ENCODE measurements at places on chromosomes 12 and 14.

GRCh38 chr12:86193931-86194330 lies 62.3 kb downstream of the MGAT4C start:
- no peaks in the 10 kb centered on the region for H3K4me1 ChIP-seq
- H3K27me3 ChIP-seq, result no peaks in the 10 kb centered on the region
- no peaks in the 10 kb centered on the region for H3K36me3 ChIP-seq
- H3K27ac ChIP-seq, result no peak overlapping the region

DNA sequence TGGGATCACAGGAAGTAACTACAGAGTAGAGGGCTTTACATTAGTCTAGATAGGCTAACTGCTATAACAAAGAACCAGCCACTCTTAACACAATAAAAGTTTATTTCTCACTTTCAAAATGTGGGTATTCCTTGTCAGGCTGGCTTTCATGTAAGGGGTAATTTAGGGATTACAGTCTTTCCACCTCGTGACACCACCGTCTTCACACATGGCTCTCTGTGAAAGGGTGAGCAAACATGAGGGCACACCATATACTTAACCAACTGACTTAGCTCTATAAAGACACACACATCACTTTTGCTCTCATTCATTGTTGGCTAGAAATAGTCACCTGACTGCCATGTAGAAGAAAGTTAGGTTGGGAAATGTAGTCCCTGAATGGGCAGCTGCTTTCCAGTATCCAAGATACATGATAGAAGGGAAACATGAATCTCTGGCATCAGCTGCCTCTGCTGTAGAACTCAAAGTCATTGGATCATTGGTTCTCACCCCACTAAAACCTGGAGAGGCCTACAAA lies 66.1 kb upstream of the CRY1 start:
- H3K4me1 ChIP-seq, result no peaks in the 10 kb centered on the region
- H3K27ac ChIP-seq, result no peak overlapping the region
- H3K4me3 ChIP-seq, result no peak overlapping the region
- H3K27me3 ChIP-seq, result no peaks in the 10 kb centered on the region
- no peaks in the 10 kb centered on the region for H3K36me3 ChIP-seq

- no peak for DNase-seq
- peaks cover 7% of the 10 kb centered on the region for H3K4me1 ChIP-seq
- H3K27ac ChIP-seq, result no peak overlapping the region
- no peak overlapping the region for H3K4me3 ChIP-seq
- no peaks in the 10 kb centered on the region for H3K36me3 ChIP-seq
These were observed 2.6 kb downstream of the WSCD2 start for GRCh38 chr12:108131657-108132126.

DNA sequence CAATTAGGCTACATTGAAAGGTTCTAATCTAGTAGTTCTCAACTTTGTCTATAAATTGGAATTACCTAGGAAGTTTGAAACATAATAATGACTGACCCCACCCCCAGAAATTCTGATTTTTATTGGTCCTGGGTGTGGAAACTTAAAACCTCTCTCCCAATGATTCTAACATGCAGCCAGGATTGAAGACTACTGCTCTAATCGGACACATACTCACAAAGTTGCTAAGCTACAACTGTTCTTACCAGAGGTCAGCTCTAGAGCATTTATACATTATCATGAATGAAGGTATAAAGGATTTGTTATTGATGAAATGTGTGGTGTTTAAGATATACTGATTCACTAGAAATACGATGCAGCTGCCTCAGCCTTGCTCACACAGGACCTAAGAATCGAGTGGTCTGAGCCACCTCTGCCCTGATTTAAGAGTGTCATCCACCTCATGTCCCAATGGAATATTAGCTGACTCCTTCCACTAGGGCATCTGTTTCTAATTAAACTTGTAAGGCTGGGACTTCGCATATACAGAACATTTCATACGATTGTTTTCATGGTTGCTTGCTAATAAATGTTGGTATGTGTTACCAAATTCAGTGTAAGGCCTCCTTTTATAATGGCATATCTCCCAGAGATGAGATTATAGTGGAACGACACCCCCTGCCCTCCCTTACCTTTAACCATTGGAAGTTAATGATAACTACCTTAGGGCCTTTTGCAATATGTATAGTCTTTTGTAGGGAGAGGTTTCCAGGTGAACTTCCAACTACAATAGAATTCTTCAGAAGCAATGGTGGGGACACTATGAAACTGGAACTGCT lies 410.8 kb upstream of the PDE3A start:
- no peak overlapping the region for H3K4me3 ChIP-seq
- no peaks in the 10 kb centered on the region for H3K4me1 ChIP-seq
- H3K36me3 ChIP-seq, result no peaks in the 10 kb centered on the region

- H3K4me3 ChIP-seq, result no peak overlapping the region
- H3K4me1 ChIP-seq, result no peaks in the 10 kb centered on the region
These were observed 158.9 kb upstream of the EEA1 start for GRCh38 chr12:93087840-93088610.

- H3K36me3 ChIP-seq, result no peaks in the 10 kb centered on the region
- no peak for DNase-seq
- H3K27me3 ChIP-seq, result no peaks in the 10 kb centered on the region
- no peak overlapping the region for H3K27ac ChIP-seq
These were observed 1845.8 kb upstream of the SEL1L start for GRCh38 chr14:83379436-83379835.

DNA sequence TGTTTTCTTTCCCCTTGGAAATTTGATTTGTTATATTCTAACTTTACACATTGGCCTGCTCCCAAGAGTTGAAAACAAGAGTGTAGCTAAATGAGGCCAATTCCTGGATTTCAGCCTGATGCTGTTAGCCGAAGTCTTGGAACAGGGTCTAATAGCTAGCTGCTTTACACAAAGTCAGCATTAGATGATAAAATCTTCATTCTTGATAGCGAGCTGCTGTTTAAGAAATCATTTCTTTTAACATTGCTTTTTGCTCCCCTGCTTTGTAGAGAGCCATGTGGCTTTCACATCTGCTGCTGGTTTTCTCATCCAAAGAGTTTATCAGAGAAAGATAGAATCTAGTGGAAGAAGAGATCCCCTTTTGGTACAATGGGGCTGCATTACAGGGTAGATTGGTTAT lies 22.3 kb downstream of the FBXW8 start:
- H3K4me3 ChIP-seq, result no peak overlapping the region
- no peaks in the 10 kb centered on the region for H3K36me3 ChIP-seq
- no peak overlapping the region for H3K27ac ChIP-seq
- peaks cover 26% of the 10 kb centered on the region for H3K4me1 ChIP-seq

GRCh38 chr14:85315733-85316290 lies 214.1 kb upstream of the FLRT2 start:
- no peaks in the 10 kb centered on the region for H3K27me3 ChIP-seq
- DNase-seq, result no peak
- H3K4me1 ChIP-seq, result no peaks in the 10 kb centered on the region
- no peaks in the 10 kb centered on the region for H3K36me3 ChIP-seq
- no peak overlapping the region for H3K4me3 ChIP-seq

- no peak overlapping the region for H3K27ac ChIP-seq
- peaks cover 12% of the 10 kb centered on the region for H3K4me1 ChIP-seq
- H3K4me3 ChIP-seq, result no peak overlapping the region
- no peak for DNase-seq
- no peaks in the 10 kb centered on the region for H3K36me3 ChIP-seq
These were observed 2.1 kb downstream of the EML5 start for GRCh38 chr14:88790501-88791251.

DNA sequence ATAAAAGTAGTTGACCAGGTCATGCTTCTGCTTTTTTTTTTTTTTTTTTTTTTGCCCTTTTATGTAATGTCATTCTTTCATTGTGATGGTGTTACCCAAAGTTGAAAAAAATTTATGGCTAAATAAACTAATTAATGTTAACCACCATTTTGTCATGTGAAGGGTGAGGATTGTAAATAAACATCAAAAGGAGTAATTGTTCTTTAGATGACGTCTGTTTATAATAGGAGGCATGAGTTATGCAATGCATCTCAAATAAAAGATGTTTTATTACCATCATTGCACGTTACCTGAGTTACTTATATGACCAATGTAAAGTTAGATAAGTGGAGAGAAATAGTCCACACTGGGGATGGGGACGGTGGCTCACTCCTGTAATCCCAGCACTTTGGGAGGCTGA lies 349.9 kb upstream of the PDE3A start:
- no peak overlapping the region for H3K27ac ChIP-seq
- no peak for DNase-seq
- no peaks in the 10 kb centered on the region for H3K36me3 ChIP-seq
- no peak overlapping the region for H3K4me3 ChIP-seq
- H3K27me3 ChIP-seq, result no peaks in the 10 kb centered on the region
- no peaks in the 10 kb centered on the region for H3K4me1 ChIP-seq

DNA sequence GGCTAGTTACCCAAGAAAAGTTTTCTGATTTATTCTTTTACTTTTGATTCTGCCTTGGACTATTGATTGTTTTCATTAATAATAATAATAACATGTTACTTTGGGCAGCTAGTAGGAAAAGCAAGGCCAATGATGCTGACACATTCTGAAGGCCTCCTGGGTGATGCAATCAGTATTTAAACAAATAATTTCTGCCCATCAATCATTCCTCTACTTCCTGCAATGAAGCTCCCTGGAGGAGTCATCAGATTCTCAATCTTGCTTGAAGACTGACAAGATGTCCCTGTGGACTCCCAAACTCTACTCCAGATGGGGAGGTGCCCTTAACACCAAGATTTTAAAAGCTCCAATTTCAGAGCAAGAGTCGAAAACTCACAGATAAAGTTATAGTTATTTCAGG lies at the start of gene SPX:
SPX (plus strand) TSS at position 244 of the 400 bp plus-strand sequence. CDS start 177 bp downstream, outside the sequence.
- no peak for DNase-seq
- H3K36me3 ChIP-seq, result no peaks in the 10 kb centered on the region
- H3K4me3 ChIP-seq, result peak within 1 kb of the TSS; percentile 43
- H3K27ac ChIP-seq, result no peak within 1 kb of the TSS

- H3K4me3 ChIP-seq, result peak overlapping the region; percentile 51
- no peaks in the 10 kb centered on the region for H3K36me3 ChIP-seq
- no peaks in the 10 kb centered on the region for H3K27me3 ChIP-seq
- no peak overlapping the region for H3K27ac ChIP-seq
- no peak for DNase-seq
- H3K4me1 ChIP-seq, result peaks cover 5% of the 10 kb centered on the region
These were observed 6.8 kb downstream of the SIX1 start for GRCh38 chr14:60642270-60643140.

DNA sequence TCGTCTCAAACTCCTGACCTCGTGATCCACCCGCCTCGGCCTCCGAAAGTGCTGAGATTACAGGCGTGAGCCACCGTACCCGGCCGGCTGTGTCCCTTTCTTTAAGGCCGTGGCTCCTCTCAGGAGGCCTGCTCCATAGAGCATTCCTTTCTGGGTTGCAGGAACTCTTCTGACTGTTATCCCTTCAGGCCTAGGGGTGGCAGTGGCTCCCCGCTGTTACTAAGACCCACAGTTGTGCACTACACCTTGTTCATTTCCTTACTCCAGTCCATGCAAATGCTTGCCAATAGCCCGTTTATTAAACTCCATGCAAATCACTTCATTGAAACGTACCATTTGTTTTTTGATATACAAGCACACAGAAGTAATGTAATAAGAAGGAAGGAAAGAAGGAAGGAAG lies 234.7 kb downstream of the BCAT1 start:
- no peaks in the 10 kb centered on the region for H3K36me3 ChIP-seq
- no peak overlapping the region for H3K4me3 ChIP-seq
- H3K27me3 ChIP-seq, result no peaks in the 10 kb centered on the region
